OCI-LY7 (cell line): ENCODE measurements at places on chromosomes 5 and 9.

DNA sequence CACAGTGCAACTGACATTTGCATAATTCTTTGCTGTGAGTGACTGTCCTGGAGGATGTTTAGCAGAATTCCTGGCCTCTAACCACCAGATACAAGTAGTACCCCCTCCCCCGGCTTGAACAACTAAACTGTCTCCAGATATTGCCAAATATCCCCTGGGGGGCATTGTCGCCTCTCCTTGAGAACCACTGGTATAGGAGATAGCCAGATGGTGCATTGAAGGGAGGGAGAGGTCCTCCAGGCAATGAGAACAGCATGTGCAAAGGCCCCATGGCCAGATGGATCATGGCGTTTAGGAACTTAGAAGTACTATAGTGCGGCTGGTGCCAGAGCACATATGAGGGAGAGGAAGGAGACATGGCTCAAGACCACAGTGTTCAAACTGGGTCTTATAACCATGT is 18.9 kb upstream of the ORM1 start:
- DNase-seq: no peak

- DNase-seq: no peak
Measured at GRCh38 chr9:137820161-137820855, 57.3 kb upstream of the CACNA1B start.

DNA sequence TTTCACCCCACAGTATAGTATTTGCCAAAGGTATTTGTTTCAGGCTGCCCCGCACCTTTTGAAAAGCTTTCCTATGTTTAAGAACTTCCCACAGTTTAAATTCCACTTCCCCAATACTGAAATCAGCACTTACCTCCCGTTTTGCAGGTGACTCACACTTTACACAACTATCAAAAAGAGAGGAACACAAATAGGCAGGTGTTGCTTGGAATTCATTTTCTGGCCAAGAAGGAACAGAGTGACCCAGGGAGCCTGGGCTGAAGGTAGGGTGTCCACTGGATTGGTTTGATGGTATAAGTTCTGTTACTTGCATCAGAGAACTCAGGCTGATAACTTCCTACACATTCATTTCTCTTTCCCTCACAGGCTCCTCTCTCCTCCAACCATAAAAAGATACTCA is 60.1 kb upstream of the SLC30A5 start:
- DNase-seq: no peak

DNA sequence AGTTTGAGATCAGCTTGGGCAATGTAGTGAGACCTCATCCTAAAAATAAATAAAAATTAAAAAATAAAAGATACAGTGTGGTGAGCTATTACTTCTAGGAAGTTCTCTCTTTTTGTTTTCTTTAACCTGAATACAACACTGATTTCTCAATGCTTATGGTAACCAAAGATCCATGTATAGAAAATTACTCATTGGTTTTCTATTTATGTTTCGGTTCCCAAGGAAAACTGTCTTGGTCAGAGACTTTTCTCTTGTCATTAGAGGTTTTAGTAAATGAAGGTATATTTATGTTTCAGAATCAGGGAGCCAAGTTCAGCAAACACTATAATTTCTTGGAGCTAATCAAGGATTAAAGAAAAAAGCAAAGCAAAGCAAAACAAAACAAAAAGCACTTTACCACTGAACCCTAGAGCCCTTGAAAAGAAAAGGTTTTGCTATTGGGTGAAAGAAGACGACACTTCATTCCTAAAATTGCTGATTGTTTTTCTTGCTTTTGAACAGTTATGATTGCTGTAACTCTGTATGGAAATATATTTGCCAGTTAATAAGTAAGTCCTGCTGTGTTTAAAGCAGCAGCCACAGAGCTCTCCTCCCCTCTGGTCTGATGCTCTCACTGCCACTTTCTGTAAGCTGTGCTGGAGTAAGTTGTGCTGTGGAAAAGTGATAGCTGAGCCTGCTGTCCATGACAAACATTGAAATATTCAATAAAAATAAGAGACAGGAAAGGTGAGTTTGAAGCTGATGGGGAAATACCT is 298.2 kb downstream of the CD180 start:
- no peak for DNase-seq
